ENCODE measurements at places on chromosomes 7 and 10.

- no peak for DNase-seq
Observed at GRCh38 chr10:22635650-22636049, 78.7 kb downstream of the PIP4K2A start.

GRCh38 chr7:33906697-33907096, 1.4 kb downstream of the BMPER start:
- no peak for DNase-seq

- no peak for DNase-seq
Observed at GRCh38 chr7:101465576-101466196, 103.0 kb downstream of the COL26A1 start.

- no peak for DNase-seq
Observed at GRCh38 chr7:147912291-147912690, 678.3 kb upstream of the C7orf33 start.

Measured in left lobe of liver (tissue), 2 donors.